Vagina (tissue), 2 donors: ENCODE measurements at places on chromosomes 2 and 18. TPM values are rescaled to one million over a fixed set of nuclear protein-coding genes. Genes with fewer than 3 reads are reported as not detected.

AKAIN1 gene
- total RNA-seq = not detected

APCDD1 gene
- total RNA-seq = 110 TPM

CHAC2 gene
- total RNA-seq = 1.7 TPM

STAMBP gene
- total RNA-seq = 30.4 TPM

HRH4 gene
- not detected for total RNA-seq

GRCh38 chr18:48227206-48227605 is 182.0 kb downstream of the ZBTB7C start:
- no peak for DNase-seq

DNA sequence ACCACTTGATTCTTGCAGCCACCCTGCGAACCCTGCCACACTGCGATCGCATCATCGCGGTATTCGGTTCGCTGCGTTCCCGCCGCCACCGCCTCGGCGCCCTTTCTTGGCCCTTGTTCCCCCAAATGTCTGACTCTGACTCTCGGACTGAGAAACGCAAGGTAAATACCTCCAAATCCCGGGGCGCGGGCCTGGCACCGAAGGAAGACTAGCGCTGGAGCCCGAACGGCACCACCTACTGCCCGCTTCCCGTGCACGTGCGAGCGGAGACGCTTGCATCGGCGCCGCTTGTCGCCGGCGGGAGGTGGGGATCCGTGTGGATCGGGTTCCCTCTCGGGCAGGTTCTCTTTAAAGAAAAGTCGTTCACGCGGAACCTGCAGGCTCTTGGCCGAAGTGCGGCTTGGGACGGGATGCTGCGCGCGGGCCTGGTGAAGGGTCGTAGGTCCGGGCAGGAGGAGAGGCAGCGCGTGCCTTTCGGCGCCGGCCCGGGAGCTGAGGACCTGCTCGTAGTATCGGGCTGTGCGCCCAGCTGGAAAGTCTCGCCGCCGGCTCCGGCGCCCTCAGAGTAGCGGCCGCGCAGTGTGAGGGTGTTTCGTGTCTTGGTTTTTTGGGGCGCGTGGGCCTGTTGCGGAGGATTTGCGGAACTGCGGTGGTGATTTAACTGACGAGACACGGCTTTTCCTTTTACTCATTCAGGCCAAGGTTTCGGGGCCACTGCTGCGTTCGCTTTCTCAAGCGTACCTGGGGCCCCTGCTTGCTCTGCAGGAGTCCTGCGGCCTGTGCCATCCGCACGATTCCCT is 514 bp downstream of the BCL2L11 start:
- DNase-seq = no peak

DNA sequence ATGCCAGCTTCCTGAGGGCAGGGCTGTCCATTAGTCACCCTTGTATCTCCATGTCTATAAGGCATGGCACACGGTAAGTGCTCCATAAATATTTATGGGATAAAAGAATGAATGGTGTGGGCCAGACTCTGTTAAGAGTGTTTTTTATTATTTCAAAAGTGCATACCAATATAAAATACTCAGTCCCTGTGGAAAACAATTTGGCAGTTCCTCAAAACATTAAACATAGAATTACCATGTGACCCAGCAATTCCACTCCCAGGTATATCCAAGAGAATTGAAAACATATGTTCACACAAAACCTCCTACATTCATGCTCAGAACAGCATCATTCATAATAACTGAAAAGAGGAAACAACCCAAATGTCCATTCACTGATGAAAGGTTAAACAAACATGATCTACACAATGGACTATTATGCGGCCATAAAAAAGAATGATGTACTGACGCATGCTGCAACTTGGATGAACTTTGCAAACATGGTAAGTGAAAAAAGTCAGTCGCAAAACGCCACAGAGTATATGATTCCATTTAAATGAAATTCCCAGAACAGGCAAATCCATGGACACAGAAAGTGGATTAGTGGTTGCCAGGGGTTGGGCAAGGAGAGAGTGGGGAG is 69.1 kb upstream of the TCF7L1 start:
- no peak for DNase-seq

- DNase-seq = no peak
Measured at GRCh38 chr2:151907286-151908203, 79.3 kb upstream of the ARL5A start.

DNA sequence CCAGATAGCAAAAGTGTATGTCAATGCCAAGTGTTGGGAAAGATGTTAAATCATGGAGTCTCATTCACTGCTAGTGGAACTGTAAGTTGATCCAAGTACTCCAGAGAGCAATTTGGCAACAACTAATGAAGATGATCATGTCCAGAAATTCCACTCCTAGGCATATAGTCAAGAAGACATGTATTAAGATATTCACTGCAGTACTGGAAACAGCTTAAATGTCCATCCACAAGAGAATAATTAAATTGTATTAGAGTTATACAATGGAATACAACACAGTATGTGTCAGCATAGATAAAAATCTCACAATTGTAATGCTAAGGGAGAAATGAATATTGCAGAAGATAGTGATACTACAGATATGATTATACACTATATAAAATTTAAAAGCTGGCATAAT is 15.2 kb upstream of the LBH start:
- no peak for DNase-seq

DNA sequence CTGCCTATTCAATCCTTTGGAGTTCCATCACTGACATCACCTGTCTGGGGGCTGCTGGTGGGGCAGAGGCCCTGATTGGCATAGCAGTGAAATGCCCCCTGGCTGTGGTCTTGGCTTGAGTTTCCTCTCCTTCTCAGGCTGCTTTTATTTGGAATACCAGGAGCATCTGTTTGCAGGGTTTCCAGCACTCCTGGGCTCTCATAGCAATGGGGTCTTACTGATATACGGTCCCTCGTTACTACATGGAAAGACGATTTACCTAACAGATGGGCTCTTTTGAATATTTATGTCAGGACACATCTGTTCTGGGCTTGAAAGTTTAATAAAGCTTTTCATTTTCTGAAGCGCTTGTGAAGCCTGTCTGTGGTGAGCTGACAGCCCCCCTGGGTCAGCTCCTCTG is 230.3 kb downstream of the SLC4A3 start:
- no peak for DNase-seq

GRCh38 chr2:62524293-62524941 is 18.4 kb upstream of the TMEM17 start:
- DNase-seq = no peak

DNA sequence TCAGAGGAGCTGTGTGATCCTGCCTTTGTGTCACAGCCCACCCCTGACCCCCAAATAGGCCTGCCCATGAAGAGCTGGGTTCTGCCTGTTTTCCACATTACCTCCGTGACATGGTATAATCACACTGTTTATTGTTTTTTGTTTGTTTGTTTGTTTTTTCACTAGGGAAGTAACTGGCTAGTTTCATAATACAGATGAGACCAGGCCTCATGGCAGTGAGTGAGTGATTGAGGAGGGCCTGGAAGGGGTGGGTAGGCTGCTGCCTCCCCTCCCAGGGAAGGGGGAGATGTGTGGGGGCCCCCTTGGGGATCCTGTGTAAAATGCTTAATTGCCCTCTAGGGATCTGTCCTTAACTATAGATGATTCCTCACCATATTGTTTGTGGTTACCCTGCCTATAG is 190.5 kb downstream of the LDLRAD4 start:
- DNase-seq = no peak

DNA sequence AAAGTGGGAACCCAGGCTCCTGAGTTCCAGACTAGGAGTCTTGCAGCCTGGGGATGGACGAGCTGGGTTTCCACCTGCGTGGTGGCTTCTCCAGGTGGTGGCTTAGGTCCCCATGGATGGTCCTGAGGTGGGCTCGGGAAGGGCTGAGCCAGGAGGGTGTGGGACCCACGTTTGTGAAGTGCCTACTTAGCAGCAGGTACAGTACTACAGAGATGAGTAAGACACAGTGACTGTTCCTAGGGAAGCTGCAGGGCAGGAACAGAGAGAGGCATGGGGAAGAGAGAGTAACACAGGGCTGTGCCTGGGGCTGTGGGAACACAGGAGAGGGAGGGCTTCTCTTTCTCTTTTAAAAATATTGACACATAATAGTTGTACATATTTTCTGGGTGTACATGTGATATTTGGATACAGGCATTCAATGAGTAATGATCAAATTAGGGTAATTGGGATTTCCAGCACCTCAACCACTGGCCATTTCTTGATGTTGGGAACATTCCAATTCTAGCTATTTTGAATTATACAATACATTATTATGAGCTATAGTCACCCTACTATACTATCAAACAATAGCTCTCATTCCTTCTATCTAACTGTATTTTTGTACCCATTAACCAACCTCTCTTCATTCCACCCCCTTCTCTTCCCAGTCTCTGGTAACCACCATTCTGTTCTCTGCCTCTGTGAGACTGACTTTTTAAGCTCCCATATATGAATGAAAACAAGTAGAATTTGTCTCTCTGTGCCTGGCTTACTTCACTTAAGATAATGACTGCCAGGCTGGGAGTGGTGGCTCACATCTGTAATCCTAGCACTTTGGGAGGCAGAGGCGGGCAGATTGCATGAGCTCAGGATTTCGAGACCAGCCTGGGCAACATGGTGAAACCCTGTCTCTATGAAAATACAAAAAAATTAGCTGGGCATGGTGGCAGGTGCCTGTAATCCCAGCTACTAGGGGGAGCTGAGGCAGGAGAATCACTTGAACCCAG is 15.0 kb downstream of the TOGARAM2 start:
- DNase-seq = no peak

GRCh38 chr2:81672923-81673322 is 1368.4 kb upstream of the LRRTM1 start:
- no peak for DNase-seq

DNA sequence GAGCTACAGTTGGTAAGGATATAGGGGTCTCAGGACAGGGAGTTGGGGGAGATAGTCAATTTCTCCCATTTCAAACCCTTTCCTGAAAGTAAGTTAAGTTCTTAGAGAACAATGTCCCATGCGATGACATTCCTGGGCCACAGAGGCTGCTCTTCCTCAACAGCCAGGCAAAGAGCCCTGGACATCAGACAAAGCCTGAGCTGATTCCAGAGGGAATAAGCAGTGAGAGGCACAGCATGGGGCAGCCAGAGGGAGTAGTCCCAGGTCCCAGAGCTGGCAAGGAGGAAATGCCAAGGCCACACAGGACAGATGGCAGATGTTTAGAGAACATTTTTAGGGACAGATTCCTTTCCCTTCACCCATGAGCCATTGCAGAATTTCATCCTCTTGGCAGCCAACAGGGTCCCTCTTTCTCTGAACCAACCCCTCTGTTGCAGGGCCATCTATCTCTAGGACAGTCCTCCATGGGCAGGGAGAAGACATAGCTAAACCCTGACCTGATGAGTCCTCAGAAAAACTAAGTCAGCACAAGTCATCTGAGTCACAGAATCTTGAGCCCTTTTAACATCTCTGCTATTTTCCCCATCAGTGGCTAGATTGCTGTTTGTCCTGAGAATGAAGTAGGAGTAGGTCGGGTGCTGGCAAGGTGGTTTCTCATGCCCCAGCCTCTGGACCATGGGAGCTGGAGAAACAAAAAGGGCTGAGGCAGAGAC is 81.6 kb upstream of the STPG4 start:
- DNase-seq = no peak

DNA sequence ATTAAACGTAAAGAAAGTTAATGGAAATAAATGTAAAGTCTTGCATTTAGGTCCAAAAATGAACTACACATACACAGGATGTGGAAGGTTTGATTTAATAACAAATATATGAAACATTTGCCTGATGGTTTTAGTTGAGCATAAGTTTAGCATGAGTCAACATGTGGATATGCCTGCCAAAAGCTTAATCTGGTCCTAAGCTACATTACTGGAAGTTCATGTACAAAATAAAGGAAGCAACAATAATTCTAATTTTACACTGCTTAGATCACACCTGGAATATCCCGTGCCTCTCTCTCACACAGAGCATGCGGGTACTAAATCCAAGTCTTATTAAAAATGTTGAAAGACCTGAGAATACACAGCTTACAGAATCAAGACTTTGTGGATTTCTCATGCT is 276.5 kb upstream of the NRP2 start:
- DNase-seq = no peak

- DNase-seq = no peak
Measured at GRCh38 chr2:236579746-236580315, 10.2 kb downstream of the ACKR3 start.
